ENCODE measurements at places on chromosomes 5 and 9. TPM values are rescaled to one million over a fixed set of nuclear protein-coding genes. Genes with fewer than 3 reads are reported as not detected.

GRCh38 chr9:112378328-112379176 is 1.4 kb upstream of the HSDL2 start:
- DNase-seq = peak; percentile 36
- H3K27ac ChIP-seq = no peak overlapping the region
- H3K36me3 ChIP-seq = peaks cover 6% of the 10 kb centered on the region
- no peaks in the 10 kb centered on the region for H3K27me3 ChIP-seq
- no peaks in the 10 kb centered on the region for H3K4me1 ChIP-seq

- H3K4me3 ChIP-seq = no peak overlapping the region
- no peak overlapping the region for H3K27ac ChIP-seq
- no peak for DNase-seq
- no peaks in the 10 kb centered on the region for H3K4me1 ChIP-seq
- no peaks in the 10 kb centered on the region for H3K27me3 ChIP-seq
Observed at GRCh38 chr9:108225149-108225800, 630.5 kb downstream of the ACTL7B start.

IL4 gene
- total RNA-seq = not detected

DBH gene
- not detected for total RNA-seq

All from H9 (cell line).